Endothelial cell of umbilical vein (primary cell): ENCODE measurements at places on chromosomes 7 and 10.
A peak's percentile ranks its signal among the peaks of the same experiment; 100 is the strongest.

GRCh38 chr10:112184379-112184778 is 814 bp upstream of the GPAM start:
- no peak for DNase-seq

DNA sequence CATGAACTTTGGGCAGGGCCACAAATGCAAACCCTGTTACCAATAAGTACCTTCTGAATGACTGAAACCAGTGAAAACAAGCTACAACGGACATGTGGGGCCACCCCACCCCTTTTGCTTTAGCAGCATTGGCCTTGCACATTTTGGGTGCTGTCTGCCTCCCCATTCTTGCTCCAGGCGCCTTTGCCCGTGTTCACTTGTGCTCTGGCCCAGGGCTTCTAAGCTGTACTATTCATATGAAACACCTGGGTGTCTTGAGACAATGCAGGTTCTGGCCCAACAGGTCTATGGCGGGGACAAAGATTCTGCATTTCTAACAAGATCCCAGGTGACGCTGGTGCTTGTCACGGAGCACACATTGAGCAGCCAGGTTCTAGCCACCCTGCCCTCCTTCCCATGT is 96.5 kb upstream of the SDK1 start:
- DNase-seq: no peak

DNA sequence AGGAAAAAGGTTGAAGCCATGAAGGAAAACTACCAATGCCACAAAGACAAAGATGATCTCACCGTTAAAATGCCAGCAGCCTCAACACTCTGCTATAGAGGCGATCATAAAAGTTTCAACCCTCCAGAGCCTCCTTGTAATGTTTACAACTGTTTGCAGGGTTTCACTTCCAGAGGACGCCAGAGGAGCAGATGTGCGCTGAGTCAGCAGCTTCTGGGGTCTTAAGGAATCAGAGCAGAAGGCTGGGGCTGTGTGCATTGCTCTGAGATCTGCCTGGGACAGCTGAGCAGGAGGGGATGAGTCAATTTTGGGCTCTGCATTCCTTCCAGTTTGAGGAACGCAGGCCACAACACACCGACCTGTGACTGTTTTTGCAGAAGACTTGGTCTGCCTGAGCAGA is 98.3 kb downstream of the TMEM130 start:
- no peak for DNase-seq

GRCh38 chr7:142771353-142771723 is 568 bp downstream of the PRSS2 start:
- no peak for DNase-seq

GRCh38 chr10:23192712-23193434 is 761 bp downstream of the PTF1A start:
- DNase-seq: no peak

DNA sequence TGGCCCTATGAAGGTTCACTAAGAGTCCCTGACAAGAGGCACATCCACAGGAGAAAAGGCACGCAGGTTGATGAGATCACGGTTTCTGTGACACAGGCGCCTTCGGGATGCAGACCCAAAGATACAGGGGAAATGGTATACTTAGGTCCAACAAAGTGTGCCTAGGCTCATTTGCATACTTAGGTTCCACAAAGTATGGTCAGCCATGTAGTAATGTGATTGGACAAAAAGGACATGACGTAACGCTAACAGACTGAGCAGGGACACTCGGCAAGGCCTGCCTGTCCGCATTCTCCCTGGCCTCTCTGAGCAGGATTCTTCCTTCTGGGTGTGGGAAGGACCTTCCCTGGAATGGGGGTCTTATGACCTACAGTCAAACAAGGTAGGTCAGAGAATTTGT is 190.6 kb downstream of the CELF2 start:
- no peak for DNase-seq

DNA sequence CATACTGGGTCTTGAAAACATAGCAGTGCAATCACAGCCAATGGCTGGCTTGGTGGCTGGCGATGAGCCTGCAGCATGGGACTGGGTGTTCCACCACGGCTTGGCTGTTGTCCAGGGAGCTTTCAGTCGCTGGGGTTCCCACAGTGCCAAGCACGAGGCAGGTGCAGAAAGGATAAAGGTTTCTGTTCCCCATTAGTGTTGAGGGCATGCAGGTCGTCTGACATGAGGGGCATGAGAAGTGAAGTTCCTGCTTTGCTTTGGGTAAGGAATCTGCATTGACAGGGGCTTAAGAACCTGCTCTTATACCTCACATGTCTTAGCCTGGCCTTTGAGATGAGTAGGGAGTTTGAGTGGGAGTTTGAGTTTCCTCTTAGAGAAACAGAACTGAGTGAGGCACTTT is 9.0 kb upstream of the CFTR start:
- DNase-seq: no peak

GRCh38 chr7:111098011-111098925 is 7.3 kb downstream of the LRRN3 start:
- peak; percentile 54 for DNase-seq

GRCh38 chr7:3688071-3688470 is 387.0 kb downstream of the SDK1 start:
- no peak for DNase-seq

DNA sequence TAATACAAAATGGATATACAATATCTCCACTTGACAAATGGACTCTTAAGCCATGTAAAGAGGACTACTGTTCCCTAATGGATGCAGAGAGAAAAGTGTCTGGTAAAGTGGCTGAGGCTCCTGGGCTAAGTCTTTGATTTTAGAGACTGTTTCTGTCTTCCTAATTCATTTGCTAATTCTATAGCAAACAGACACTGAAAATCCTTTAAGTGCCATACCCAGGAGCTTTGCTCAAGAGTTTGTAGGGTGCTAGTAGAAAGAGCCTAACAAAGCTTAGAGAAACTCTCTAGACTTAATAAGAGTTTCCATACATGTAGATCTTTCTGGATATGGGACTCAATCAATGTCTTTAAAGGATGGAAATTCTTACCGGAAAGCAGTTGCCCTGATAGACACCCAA is 16.7 kb downstream of the CEP55 start:
- no peak for DNase-seq

- DNase-seq: peak; percentile 26
Measured at GRCh38 chr7:151091431-151091830, 5.2 kb downstream of the AGAP3 start.

GRCh38 chr7:36667007-36667745 is 57.1 kb downstream of the AOAH start:
- DNase-seq: no peak

DNA sequence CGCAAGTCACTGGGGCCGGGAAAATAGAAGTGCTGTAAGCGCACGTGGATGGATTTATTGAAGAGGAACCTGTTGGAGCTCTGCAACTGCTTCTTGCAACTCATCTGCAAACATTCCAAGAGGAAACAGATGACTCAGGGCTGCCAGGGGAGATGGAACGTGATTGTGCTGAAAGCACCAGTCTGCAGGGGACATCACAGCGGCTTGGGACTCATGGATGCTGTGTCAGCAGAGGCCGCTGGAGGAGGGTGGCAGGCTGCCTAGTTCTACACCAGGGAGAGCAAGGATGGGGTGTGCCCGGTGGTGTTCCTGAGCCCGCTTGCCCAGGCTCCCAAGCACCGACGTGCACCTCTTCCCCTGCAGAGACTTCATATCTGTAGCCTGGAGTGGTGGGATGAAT is 515.7 kb downstream of the TCERG1L start:
- no peak for DNase-seq
